ENCODE measurements at places on chromosomes 5 and 9.

GRCh38 chr9:133579601-133580418 lies 29.4 kb downstream of the FAM163B start:
- no peak for DNase-seq

DNA sequence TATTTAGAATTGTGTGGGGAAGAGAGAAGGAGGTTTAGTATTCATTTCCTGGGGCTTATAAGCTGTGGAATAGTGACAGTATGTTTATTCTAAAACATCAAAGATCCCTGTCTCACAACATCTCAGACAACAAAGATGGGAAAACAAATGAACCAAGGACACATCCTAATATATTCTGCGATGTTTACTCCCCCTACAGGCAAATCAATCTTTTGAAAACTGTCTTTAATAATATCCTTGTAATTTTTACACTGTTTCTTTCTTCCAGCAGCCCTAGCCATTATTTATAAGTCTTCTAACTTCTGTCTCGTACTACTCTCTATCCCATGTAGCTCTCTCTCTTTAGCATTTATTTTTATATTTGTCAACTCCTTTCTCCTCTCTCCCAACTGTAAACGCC lies 33.5 kb upstream of the TMEM252 start:
- no peak for DNase-seq

DNA sequence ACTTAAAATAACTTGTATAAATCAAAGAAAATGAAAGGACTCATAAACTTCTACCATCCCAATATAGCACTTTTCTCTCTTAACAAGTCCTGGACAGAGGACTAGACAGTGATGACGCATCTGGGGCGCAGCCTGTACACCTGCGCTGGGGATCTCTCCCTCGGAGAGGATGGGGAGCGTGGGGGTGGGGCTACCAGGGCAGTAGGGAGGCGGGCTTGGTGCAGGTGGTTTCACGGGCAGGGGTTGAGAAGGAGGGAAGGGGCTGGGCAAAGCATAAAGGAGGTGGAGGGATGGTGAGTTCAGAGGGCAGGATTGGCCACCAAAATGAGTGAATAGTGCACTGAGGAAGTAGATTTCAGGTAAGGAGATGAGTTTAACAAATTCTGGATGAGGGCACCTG lies 41.1 kb downstream of the STC2 start:
- no peak for DNase-seq

GRCh38 chr9:18447131-18447530 lies 26.8 kb upstream of the ADAMTSL1 start:
- no peak for DNase-seq

- DNase-seq: no peak
These were observed 313.8 kb downstream of the SLF1 start for GRCh38 chr5:94932259-94932658.

DNA sequence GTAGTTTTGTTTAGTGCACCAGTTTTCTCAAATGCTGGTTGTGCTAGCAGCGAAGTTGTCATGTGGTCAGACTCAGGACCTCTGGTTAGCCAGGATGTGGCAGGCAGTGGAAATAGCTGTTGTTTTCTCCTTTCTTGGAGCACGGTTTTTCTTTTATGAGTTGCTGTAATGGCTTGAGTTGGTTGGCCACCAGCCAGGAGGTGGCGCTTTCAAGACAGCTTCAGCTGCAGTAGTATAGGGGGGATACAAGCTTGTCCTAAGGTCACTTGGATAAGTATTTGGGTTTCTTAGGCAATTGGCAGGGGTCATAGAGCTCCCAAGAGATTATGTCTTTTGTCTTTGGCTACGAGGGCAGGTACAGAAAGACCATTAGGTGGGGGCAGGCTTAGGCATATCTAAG lies 274.2 kb upstream of the TARS1 start:
- no peak for DNase-seq

GRCh38 chr5:128749136-128749898 lies 211.3 kb upstream of the FBN2 start:
- DNase-seq: no peak

- no peak for DNase-seq
These were observed 96.0 kb upstream of the ITGA2 start for GRCh38 chr5:52893105-52893504.

DNA sequence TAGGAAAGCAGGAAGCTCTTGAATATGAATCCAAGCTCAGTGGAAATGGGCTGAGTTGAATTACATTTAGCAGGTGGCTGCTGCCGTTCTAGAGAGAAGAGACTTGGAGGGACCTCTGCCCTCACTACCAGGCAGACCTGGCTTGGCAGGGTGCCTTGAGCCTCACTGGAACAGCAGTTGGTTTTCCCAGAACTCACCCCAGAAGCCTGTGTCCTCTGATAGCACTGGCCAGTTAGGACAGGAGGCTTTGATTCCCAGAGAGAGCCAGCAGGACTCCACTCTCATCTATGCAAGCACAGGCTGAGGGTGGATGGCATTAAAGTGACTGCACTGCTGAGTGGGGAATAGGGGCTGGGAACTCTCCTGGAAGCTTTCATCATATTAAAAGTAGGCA lies 54.8 kb downstream of the PWWP2A start:
- no peak for DNase-seq

DNA sequence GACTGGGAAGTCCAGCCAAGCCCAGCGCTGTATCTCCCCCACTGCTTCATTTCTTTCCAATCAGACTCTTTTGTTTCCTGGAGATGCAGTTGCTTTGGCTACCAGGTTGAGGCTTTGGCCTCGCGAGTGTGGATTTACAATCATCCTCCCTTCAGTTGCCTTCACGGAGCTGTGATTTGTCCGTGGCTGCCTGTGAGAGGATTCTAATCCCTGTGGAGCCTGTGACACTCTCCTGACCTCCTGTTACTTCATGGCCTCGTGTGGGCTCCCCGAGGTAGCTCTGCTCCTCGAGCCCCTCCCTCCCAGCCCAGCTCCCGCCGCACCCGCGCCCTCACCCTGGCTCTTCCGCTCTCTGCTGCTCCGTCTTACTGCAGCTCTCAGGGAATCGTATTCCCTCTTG lies 107.2 kb upstream of the STC2 start:
- DNase-seq: no peak

- no peak for DNase-seq
These were observed 75.8 kb downstream of the AOPEP start for GRCh38 chr9:94802251-94802650.

DNA sequence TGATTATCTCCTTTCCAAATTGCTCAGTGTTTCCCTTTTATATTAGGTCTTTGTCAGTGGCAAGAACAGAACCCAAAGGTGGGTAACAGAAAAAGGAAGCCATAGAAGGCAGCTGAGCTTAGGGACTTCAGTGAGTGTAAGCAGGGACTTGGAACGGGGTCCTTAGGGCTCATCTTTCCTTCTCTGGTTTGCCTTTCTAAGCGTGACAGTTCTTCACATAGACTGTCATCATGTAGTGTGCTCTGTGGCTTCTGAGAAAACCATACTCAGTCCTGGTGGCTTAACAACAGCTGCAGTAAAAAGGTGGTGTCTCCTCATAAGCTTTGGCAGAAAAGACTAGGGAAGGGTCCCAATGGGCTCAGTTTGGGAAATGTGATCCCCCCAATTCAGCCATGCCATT lies 108.8 kb downstream of the SLC12A2 start:
- DNase-seq: no peak

DNA sequence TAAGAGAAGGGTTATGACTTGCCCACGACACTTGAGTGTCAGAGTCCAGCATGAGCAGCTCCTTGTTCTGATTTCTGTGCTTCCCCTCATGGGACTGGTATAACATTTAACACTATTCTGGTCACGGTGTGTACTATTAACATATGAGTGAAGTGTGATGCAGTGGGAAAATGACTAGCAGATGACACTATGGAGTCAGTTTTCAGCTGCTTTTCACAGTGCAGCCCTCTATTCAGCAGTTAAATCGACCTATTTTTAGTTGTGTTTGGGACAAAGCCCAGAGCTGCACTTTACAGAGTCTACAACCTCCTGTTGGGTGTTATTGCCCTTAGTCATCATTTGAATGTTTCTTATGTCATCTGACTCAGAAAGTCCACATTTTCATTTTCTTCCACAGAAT lies 59.1 kb downstream of the CHSY3 start:
- DNase-seq: no peak

- no peak for DNase-seq
These were observed 1.4 kb upstream of the GABRB2 start for GRCh38 chr5:161547738-161548486.

DNA sequence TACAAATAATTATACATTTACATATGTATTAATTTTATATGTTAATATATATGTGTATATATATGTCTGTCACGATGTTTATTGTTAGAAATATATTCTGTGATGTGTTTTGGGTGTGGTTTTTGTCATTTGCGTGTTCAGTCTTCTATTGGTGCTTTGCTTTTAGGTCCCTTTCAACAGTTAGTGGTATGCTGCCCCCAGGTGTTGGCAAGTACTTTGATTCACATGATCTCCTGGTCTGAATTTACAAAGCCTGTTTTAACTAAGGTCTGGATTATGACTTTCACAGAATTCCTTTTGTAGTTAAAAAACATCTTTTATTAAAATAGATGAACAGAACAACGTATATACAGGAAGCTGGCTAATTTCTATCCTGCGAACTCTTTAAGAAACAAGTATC lies 271.5 kb downstream of the CCDC171 start:
- no peak for DNase-seq

- no peak for DNase-seq
These were observed 38.9 kb downstream of the CDH6 start for GRCh38 chr5:31232273-31232888.

DNA sequence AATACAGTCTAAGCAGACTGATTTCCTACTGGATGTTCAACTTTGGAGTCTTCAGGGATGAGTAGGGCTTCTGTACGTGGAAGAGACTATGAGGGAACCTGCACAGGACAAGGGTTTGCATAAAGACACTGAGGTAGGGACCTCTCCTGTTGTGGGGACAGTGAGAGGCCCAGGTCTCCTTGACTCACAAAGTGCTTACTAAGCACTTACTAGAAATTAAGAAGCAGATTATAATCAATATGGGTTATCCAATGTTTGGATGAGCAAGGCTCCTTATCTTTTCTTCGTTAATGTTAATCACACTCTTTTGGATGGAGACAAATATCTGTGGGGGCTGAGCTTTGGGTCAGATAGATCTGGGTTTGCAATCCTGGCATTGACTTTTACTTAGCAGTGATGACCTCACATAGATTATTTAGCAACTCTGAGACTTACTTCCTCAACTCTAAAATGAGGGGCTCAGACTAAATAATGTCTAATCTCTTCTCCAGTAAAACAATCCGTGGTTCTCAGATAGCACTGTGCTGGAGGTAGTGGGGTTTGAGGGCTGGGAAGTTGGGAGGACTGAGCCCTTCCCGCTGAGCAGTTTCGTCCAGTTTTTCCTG lies 45.9 kb downstream of the PDCD1LG2 start:
- DNase-seq: no peak

DNA sequence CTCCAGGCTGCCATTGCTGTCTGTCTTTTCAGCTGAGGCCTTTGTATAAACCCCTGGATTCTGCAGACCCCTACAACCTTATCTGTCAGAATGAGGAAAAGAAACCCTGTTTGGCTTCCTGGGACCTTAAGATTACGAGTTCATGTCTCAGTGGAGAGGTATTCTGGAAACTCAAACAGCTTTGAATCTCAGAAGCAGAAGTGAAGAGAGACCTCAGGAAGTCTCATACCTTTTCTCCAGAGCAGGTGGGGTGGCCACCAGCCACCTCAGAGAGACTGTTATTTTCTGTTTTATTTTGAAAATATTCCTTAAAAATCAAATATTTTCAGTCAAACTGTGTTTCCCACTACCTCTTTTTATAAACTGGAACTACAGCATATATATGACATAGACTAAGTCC lies 457.5 kb downstream of the TMEM232 start:
- DNase-seq: no peak

DNA sequence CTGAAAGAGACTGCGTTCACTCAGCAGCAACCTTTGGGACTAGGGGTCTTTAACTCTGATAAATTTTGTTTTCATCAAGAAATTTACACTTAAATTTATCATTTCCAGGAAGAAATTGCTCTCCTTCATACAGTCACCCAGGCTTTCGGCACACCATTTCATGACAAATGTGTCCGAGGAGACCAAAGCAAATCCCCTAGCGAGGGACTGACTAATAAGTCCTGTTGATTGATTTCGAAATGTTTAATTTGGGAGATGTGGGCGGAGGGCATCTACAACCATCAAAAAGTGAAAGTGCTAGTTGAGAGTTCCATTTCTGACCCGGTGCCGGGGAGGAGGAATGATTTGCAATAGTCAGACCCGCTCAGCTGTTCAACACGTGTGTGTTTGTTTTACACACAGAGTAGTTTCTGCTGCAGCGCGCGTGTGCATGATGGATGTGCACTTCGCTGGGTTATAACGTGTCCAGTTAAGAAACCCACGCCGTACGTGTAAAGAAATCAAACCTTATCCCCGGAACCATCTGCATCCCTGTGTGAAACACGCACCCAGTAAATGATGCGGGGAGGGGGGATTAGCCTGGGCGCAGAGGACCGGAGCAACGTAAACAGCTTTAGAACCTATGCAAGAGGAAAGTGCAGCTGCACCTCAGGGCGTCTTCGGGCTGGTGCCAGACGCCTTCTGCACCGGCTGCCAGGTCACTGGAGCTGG lies 845 bp upstream of the NR4A3 start:
- DNase-seq: peak; percentile 36

- no peak for DNase-seq
These were observed 99.6 kb downstream of the BASP1 start for GRCh38 chr5:17316970-17317459.

DNA sequence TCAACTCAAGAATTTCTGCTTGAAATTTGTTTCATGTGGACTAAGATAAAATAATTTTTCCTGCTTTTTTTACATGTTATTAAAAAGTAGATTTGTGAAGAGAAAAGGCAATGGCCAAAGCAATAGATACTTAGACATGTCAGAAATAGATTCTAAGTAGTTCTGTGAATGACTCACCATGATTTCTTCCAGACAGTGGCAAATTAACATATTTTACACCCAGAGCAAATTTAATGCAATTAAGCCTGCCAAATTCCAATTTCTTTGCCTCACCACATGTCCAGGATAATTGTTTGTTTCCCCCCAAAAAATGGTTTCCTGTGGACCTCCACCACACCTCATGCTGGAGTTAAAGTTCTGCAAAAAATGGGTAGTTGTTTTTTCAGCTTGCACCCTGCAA lies 651.4 kb downstream of the CETN3 start:
- DNase-seq: no peak

All from CD4-positive, alpha-beta T cell (primary cell).